Dermis blood vessel endothelial cell (primary cell): ENCODE measurements at places on chromosomes 13 and 19.

- no peak for DNase-seq
Measured at GRCh38 chr13:110334841-110335490, 27.9 kb downstream of the COL4A2 start.

GRCh38 chr13:113472355-113473025, 18.0 kb downstream of the DCUN1D2 start:
- peak; percentile 62 for DNase-seq

GRCh38 chr13:77377016-77377415, 50.1 kb upstream of the MYCBP2 start:
- no peak for DNase-seq

GRCh38 chr13:40983725-40984667, 35.1 kb downstream of the ELF1 start:
- DNase-seq = peak; percentile 32

DNA sequence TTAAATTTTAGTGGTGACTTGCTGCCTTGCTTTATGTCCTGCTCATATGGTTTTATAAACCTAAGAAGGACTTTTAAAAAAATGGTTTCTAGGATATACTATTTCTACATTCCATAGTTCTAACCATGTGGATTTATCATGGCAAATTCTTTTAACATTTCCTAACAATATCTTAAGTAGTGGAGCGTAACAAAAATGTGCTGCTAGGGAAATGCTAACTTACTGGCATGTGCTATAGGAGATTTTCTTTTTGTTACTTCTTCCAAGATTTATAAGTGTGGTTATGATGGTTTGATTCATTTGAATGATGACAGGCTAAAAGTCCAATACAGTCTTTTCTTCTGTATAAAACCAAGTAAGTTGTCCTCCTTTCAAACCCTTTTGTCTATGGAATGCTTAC, 713.7 kb downstream of the SLITRK1 start:
- DNase-seq = no peak

- peak; percentile 7 for DNase-seq
Measured at GRCh38 chr19:8973501-8974091, 36.6 kb downstream of the MUC16 start.

DNA sequence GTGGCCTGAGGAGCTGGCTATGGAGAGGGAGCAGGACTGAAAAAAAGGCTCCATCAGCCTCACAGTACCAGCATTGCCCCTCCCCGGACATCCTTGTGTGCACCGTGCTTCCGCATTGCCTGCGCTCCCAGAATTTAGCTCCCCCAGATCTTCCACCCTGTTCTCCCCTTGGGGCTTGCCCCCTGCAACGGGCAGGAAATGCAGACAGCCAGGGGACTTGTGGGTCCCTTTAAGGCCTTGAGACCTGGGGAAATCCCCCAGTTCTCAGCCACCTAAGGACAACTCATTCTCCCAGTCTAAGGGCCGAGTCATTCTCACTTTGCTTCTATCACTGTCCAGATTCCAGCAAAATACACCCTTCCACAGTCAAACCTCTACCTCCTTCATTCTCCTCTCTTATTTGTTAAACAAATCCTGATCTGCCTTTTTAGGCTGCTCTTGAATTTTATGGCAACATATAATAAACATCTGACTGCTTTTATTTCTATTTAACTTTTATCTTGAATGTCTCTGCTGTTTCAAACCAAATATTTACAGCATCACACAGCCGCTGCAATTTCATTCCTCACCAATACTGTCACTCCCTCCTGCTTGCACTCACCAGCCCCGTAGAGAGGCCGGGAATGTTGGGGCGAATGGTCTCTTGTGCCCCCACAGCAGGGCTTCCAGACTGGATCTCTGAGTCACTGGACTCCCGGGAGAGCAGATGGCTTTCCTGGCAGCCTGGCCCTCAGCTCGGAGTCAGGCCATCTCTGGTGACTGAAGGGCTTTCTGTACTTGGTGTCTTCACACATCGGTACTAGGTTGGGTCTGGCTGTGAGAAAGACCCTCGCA, 221.9 kb downstream of the TSHZ3 start:
- no peak for DNase-seq

DNA sequence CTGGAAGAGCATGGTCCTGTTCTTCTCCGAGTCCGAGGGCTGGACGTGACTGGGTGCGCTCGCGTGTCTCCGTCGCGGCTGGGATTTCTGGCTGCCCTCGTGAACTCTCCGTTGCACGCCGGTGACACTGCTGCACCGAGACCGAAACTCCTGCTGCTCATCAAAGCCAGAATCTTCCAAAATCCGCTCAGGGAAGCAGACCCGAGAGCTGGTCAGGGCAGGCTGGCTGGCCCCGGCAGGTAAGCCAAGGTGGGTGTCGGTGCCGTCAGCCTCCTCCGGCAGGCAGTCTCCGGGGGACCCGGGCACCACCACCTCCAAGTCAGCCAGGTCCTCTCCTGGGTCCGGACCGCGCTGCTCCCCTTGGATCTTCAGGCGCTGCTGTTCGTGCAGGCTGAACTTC, 119.9 kb downstream of the TBC1D4 start:
- DNase-seq = no peak

GRCh38 chr13:111900390-111901131, 166.4 kb upstream of the SOX1 start:
- no peak for DNase-seq

DNA sequence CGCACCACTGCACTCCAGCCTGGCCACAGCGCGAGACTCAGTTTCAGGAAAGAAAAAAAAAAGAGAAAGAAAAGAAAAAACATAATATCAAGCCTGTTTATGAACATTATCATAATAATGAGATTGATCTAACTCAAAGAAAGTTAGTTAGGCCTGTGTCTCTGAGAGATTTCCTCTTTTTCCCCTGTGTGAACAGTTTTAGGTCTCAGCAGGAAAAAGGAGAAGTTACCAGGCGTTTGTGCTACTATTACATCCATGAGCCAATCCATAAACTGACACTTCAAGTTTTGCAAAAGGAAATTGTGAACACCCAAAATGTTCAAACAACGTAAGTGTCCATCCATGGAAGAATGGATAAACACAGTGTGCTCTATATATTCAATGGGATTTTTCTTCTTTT, 3.8 kb downstream of the TARM1 start:
- no peak for DNase-seq

DNA sequence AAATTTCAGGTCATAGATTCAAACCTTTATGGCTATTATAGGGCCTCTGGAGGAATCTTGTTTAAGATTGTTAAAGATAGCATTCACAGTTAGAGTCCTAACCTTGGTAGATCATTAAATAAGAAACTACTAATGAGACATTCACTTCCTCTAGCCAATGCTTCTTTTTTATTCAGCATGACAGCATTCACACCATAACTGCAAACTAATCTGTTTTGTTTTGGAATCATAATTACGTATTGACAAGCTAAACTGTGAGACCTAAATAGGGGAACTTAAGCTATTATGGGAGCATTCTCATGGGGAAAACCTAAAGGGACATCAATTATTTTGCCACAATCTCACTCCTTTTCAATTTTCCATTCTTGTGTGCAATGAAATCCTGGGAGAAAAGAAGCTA, 653.8 kb downstream of the PCDH9 start:
- no peak for DNase-seq

- peak; percentile 72 for DNase-seq
Measured at GRCh38 chr13:75372517-75372916, 109.5 kb downstream of the TBC1D4 start.

GRCh38 chr19:11659612-11660011, 62.3 kb downstream of the ZNF627 start:
- peak; percentile 10 for DNase-seq

GRCh38 chr19:18229474-18229873, 3.2 kb upstream of the PDE4C start:
- no peak for DNase-seq

GRCh38 chr13:110332750-110333149, 25.7 kb downstream of the COL4A2 start:
- DNase-seq = no peak

- DNase-seq = peak; percentile 20
Measured at GRCh38 chr19:16446108-16446723, 25.6 kb downstream of the EPS15L1 start.

DNA sequence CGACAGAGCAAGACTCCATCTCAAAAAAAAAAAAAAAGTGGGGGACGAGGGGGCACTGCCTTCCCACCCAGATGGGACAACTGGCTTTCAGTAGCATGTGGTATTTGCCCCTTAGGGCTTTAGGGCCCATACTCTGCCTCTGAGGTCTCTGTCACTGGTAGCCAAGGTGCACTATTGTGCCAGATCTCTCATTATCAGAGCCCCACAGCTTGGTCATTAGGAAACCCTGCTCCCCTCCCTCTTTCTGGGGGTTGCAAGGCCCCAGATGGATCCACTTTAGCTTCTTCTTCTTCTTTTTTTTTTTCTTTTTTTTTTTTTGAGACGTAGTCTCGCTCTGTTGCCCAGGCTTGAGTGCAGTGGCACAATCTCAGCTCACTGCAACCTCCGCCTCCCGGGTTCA, 11.2 kb upstream of the ZNF358 start:
- no peak for DNase-seq

GRCh38 chr19:29400917-29401711, 124.7 kb upstream of the VSTM2B start:
- no peak for DNase-seq

DNA sequence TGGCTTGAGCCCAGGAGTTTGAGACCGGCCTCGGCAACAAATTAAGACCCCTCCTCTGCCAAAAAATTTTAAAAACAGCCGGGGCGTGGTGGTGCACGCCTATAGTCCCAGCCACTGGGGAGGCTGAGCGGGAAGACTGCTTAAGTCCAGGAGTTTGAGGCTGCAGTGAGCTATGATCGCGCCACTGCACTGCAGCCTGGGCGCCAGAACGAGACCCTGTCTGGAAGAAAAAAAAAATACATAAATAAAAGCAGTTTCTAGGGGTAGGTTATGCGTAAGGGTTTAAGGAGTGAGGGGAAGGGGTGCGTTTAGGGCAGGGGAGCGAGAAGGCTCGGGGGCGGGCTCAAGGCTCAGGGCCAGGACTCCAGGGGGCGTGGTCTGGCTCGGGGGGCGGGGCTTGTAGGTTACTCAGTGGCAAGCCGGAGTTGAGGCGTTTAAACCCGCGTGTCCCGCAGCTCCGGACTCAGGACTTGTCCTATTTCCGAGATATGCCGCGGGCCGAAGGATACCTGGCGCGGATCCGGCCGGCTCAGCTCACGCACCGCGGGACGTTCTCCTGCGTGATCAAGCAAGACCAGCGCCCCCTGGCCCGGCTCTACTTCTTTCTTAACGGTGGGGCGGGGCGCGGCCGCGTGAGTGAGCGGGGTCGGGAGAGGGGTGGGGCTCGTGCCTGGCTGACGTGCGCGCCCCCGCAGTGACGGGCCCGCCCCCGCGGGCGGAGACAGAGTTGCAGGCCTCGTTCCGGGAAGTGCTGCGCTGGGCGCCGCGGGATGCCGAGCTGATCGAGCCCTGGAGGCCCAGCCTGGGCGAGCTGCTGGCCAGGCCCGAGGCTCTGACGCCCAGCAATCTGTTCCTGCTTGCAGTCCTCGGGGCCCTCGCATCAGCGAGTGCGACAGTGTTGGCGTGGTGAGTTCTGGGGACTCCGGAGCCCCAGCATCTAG, 10.7 kb downstream of the SPACA6 start:
- DNase-seq = peak; percentile 94

DNA sequence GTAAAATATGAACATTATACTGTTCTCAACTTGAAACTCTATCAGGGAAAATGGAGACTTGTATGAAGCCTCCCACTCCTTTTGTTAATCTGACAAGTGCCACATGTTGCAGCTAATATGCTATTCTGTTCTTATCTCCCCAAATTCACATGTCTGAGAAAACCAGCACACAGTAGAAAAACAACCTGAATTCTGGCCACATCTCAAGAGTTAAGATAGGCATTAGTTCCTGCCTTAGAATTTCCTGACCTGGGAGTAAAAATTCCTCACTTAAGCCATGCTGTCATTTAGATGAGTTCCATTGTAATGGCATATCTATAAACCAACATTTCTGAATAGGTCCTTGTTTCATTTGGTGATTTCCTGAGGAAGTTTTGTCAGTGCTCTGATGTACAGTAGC, 1098.5 kb downstream of the EFNB2 start:
- DNase-seq = peak; percentile 77

GRCh38 chr13:97434397-97435201, 630 bp downstream of the RAP2A start:
- DNase-seq = peak; percentile 49

DNA sequence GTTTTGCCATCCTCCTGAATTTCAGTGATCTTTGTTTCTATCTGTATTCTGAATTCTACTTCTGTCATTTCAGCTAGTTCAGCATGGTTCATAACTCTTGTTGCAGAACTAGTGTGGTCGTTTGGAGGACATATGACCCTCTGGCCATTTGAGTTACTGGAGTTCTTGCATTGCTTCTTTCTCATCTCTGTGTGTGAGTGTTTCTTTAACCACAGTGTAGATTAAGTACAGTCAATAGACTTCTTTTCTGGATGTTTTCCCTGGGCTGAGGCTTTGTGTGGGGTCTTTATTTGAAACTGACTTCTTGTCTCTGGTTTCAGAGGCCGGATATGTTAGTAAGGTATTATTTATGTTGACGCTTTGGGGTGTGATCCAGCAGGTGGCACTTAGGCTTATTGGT, 14.7 kb downstream of the IGFL2 start:
- no peak for DNase-seq

- peak; percentile 24 for DNase-seq
Measured at GRCh38 chr19:17469092-17469480, 1.2 kb upstream of the SLC27A1 start.

DNA sequence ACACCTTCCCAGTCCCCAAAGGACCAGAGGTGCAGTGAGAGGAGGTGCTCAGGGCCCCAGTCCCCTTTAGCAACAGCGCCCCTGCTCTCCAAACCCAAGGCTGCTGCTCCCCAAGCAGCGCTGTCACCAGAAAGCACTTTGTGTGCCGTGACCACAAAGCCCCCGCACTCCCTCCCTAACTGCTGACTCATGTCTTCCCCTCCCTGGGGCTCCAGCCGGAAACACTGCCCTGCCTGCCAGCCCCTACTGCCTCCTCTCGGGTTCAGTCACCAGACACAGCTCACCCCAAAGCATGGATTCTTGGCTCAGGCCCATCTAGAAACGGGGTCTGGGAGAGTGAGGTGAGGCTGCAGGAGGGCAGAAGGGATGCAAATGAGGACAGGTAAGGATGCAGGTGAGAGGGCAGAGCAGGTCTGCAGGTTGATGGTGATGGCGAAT, 4.9 kb upstream of the TNFSF14 start:
- DNase-seq = peak; percentile 70

DNA sequence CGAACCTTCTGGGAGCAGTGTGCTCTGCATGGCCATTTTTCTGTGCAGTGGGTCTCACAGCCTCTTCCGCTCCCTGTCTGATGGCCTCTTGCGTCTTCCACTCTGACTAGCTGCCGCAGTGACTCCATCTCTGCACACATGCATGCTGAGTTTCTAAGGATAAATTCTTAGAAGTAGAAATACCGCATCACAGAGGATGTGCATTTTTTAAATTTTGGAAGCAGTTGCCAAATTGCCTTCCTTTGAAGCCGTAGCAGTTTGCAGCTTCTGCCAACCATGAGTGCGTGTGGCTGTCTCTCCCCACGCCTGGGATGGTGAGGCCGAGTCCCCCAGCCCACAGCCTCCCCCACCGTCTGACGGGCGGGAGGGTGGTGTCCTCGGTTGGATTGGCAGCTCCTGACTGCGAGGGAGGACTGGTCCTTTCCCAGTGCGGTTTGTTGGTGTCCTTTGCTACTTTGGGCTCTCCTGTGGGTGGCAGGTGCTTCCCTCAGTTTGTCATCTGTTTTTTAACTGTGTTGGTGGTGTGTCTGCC, 9.8 kb downstream of the FZR1 start:
- DNase-seq = no peak
